CD4-positive, alpha-beta T cell (primary cell): ENCODE measurements at places on chromosomes 4 and X.

DNA sequence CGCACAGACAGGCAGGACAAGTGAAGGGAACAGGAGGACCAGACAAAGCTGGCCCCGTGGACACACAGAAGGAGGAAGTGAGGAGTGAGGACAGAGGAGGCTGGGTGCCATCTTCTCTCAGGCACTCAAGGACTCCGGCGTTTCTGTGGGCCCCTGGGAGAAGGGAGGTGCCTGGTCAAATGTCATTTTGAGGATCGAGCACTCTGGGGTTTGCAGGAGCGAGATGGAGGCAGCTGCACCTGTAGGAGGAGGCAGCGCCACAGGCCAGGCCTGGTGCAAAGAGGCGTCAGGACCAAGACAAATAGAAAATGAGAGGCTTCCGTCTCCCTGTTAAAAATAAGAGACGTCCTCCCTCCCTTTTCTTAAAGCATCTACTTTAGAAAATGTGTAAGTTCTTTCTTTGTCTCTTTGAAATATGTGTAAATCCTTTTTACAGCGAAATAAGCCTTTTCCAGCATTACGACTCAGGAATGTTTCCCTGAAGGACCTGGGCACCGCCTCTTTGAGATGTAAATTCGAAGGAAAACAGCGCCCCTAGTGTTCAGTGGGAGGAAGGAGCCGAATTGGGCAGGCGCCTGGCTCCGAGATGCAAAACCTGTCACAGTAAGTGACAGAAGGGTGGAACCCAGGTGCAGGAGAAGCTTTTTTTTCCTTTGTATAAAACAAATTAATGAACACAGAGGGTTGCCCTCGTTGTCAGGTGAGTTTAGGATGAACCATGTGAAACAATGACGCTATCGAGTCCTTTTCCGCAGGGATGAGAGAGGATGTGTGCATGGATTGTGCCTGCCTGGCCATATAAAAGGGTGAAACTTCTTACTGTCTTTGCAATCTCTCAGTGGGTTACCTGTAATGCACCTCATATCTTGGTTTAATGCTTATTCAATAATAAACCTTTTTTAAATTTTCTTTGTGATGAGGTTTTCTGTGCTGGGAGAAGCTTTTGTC is 1.4 kb upstream of the C4orf50 start:
- no peaks in the 10 kb centered on the region for H3K27me3 ChIP-seq
- no peaks in the 10 kb centered on the region for H3K36me3 ChIP-seq
- H3K27ac ChIP-seq, result no peak overlapping the region
- no peak overlapping the region for H3K4me3 ChIP-seq
- H3K4me1 ChIP-seq, result no peaks in the 10 kb centered on the region
- DNase-seq, result peak; percentile 11

GRCh38 chrX:40931921-40932320 is 153.3 kb upstream of the USP9X start:
- no peak overlapping the region for H3K27ac ChIP-seq
- no peaks in the 10 kb centered on the region for H3K36me3 ChIP-seq
- H3K4me1 ChIP-seq, result peaks cover 22% of the 10 kb centered on the region
- no peaks in the 10 kb centered on the region for H3K27me3 ChIP-seq
- DNase-seq, result no peak

GRCh38 chr4:17336524-17336961 is 175.3 kb downstream of the QDPR start:
- H3K36me3 ChIP-seq, result no peaks in the 10 kb centered on the region
- H3K4me1 ChIP-seq, result peaks cover 27% of the 10 kb centered on the region
- no peak overlapping the region for H3K27ac ChIP-seq

GRCh38 chrX:71241301-71241700 is 12.6 kb downstream of the ZMYM3 start:
- H3K27ac ChIP-seq, result no peak overlapping the region
- DNase-seq, result no peak
- no peaks in the 10 kb centered on the region for H3K27me3 ChIP-seq
- peaks cover 39% of the 10 kb centered on the region for H3K36me3 ChIP-seq

GRCh38 chr4:145071560-145071959 is 26.4 kb downstream of the ANAPC10 start:
- no peaks in the 10 kb centered on the region for H3K27me3 ChIP-seq
- H3K4me3 ChIP-seq, result no peak overlapping the region
- peaks cover 2% of the 10 kb centered on the region for H3K4me1 ChIP-seq

DNA sequence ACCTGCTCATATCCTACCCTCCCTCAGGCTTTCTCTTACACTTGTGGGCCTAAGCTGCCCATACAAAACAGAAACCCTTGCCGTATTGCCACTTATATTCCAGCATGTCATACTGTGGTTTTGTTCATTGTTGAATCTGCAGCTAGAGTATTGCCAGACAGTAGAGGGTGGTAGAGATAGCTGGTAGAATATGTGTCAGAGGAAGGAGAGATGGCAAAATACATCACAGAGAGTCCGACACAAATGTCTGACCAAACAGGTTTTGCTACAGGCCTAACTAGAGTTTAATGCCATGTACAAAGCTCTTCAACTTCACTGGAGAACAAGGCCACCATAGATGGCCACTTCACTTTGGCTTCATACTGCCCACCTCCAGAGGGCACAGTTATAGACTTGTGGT is 160.1 kb downstream of the EFHC2 start:
- no peak overlapping the region for H3K4me3 ChIP-seq
- H3K27me3 ChIP-seq, result no peaks in the 10 kb centered on the region
- H3K36me3 ChIP-seq, result no peaks in the 10 kb centered on the region
- no peak for DNase-seq
- H3K4me1 ChIP-seq, result no peaks in the 10 kb centered on the region
- H3K27ac ChIP-seq, result no peak overlapping the region

DNA sequence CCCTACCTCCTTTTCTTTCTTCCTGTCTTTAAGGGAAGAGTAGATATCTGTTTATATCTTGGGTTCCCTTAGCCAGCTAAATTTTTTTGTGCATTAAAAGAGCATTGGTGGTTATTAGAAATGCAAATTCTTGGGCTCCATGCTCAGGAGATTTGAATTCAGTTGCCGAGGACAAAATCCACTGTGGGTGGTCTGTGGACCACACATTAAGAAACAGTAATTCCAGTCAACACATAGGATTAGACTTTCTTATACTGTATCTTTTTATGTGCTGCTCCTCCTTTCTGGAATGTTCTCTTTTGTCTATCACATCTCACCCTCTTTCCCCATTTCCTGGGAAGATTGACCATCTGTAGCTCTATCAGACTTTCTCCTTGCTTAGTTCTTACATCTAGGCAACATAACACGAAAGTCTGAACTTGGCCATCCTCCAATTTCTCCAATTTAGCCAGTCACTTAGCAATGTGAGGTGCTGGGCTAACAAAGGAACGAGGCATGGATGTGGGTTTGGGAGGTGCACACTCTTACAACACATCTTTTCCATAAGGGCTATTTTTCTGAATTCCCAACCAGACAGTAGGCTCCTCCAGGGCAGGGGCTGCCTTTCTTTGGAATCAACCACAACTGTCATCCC is 5.3 kb upstream of the PDLIM3 start:
- H3K27ac ChIP-seq, result no peak overlapping the region
- no peaks in the 10 kb centered on the region for H3K4me1 ChIP-seq
- no peak overlapping the region for H3K4me3 ChIP-seq
- peaks cover 19% of the 10 kb centered on the region for H3K27me3 ChIP-seq
- DNase-seq, result no peak

- peak overlapping the region; percentile 50 for H3K4me3 ChIP-seq
- DNase-seq, result no peak
- H3K27me3 ChIP-seq, result peaks cover 17% of the 10 kb centered on the region
Measured at GRCh38 chrX:54359408-54359807, 1.6 kb upstream of the WNK3 start.

GRCh38 chrX:8927066-8927635 is 106.8 kb downstream of the FAM9B start:
- H3K4me3 ChIP-seq, result no peak overlapping the region
- no peak for DNase-seq
- H3K4me1 ChIP-seq, result no peaks in the 10 kb centered on the region
- no peaks in the 10 kb centered on the region for H3K27me3 ChIP-seq
- no peak overlapping the region for H3K27ac ChIP-seq

- no peaks in the 10 kb centered on the region for H3K27me3 ChIP-seq
- no peak overlapping the region for H3K27ac ChIP-seq
- no peaks in the 10 kb centered on the region for H3K36me3 ChIP-seq
- H3K4me3 ChIP-seq, result no peak overlapping the region
- H3K4me1 ChIP-seq, result no peaks in the 10 kb centered on the region
Measured at GRCh38 chrX:72685018-72685417, 29.1 kb downstream of the PHKA1 start.

GRCh38 chr4:150972592-150972991 is 42.5 kb downstream of the LRBA start:
- H3K27me3 ChIP-seq, result no peaks in the 10 kb centered on the region
- no peak overlapping the region for H3K4me3 ChIP-seq
- no peak for DNase-seq
- no peaks in the 10 kb centered on the region for H3K36me3 ChIP-seq
- no peak overlapping the region for H3K27ac ChIP-seq

GRCh38 chr4:76857074-76857409 is 40.9 kb downstream of the SOWAHB start:
- no peaks in the 10 kb centered on the region for H3K27me3 ChIP-seq
- no peak for DNase-seq
- no peak overlapping the region for H3K27ac ChIP-seq
- H3K4me1 ChIP-seq, result no peaks in the 10 kb centered on the region
- H3K4me3 ChIP-seq, result no peak overlapping the region

DNA sequence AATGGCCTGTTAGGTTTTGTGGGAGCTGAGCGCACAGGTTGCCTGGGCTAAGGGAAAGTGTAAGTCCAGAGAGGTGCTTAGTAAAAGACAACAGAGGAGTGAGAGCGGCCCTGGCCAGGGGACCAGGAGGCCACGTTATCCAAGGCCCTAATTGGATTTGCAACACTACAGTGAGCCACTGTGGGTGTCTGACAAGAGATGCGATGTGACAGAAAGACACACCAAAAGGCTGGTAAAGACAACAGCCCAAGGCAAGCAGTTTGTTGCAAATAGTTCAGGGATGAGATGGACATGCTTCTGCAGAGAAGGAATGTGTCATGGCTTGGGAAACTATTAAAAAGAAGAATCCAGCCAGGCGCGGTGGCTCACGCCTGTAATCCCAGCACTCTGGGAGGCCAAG is 162.7 kb upstream of the KIT start:
- H3K36me3 ChIP-seq, result no peaks in the 10 kb centered on the region
- H3K4me3 ChIP-seq, result no peak overlapping the region
- H3K27ac ChIP-seq, result no peak overlapping the region
- DNase-seq, result no peak
- no peaks in the 10 kb centered on the region for H3K4me1 ChIP-seq
- H3K27me3 ChIP-seq, result no peaks in the 10 kb centered on the region

GRCh38 chr4:169098532-169098931 is 88.5 kb upstream of the CBR4 start:
- no peak for DNase-seq
- no peaks in the 10 kb centered on the region for H3K27me3 ChIP-seq
- no peak overlapping the region for H3K27ac ChIP-seq
- H3K4me1 ChIP-seq, result no peaks in the 10 kb centered on the region

DNA sequence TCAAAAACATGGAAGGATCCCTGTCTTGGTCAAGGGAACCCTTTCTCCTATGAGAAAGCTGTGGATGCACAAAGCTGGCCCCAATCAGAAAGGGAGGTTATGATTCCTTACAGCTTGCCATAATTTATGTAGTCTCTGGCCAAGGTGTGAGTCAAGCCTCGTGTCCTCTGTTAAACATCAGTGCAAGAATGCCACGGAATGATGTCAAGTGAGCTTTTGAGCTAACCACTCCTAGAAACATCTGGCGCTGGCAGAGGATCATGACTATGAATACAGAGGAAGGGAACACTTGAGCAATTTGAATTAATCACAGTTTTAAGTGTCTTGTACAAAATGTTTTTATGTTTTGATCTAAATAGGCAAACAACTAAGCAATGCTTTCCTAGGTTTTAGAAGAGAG is 51.5 kb upstream of the RAP2C start:
- no peak for DNase-seq
- no peaks in the 10 kb centered on the region for H3K27me3 ChIP-seq
- H3K27ac ChIP-seq, result no peak overlapping the region
- no peaks in the 10 kb centered on the region for H3K4me1 ChIP-seq

DNA sequence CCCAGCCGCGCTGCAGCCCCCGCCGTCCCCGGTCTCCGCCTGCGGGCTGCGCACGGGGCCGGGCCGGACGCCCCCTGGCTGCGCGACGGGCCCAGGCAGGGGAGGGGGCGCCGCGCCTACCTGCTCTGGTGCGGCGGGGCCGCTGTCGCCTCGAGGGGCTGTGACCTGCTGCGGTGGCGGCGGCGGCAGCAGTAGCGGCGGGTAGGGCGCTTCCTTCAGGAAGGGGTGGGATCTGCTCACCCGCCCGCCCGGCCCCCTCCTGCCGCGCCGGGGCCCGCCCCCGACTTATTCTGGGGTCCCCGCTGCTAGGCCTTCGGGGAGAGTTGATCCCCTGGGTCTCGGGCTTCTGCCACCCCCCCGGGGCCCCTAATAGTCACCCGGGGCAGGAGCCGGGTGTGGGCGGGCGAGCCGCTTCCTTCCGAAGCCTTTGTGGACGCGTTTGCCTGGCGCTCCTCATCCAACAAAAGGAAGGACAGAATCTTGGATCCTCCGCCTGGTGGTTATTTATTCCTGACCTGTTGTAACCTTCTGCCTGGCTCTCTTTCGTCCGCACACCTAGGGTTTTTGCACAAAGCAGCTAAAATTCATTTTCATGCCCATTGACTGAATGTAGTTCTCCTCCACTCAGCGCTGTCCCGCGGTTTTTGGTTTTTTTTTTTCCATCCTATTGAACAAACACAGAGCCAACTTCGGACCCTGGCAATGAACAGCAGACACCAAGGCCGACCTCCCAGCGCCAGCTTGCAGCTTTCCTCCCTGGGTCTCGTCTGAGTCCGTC is at the start of gene TMEM150C:
Gene TMEM150C (minus strand): TSS at position 203 of the 778 bp plus-strand sequence. CDS start 57,331 bp downstream, outside the sequence.
- no peak for DNase-seq
- H3K27me3 ChIP-seq, result peaks cover 26% of the 10 kb centered on the region
- no peak within 1 kb of the TSS for H3K27ac ChIP-seq
- H3K4me1 ChIP-seq, result peaks cover 7% of the 10 kb centered on the region
- H3K4me3 ChIP-seq, result no peak within 1 kb of the TSS
- H3K36me3 ChIP-seq, result no peaks in the 10 kb centered on the region

DNA sequence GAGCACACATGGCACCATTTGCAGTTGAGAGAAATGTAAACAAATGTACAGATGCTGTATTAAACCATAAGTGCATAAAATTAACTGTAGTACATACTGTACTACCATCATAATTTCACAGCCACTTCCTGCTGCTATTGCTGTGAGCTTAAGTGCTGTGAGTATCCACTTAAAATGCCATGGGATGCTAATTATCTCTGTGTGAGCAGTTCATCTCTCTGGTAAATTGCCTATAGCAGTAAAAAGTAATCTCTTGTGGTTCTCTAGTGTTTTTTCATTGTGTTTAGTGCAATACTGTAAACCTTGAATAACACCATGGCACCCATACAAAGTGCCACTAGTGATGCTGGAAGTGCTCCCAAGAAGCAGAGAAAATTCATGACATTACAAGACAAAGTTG is 9.9 kb upstream of the SCOC start:
- no peak overlapping the region for H3K4me3 ChIP-seq
- H3K4me1 ChIP-seq, result no peaks in the 10 kb centered on the region
- no peak overlapping the region for H3K27ac ChIP-seq
- no peaks in the 10 kb centered on the region for H3K27me3 ChIP-seq
- DNase-seq, result no peak
- no peaks in the 10 kb centered on the region for H3K36me3 ChIP-seq
